Kasumi-1 (cell line): ENCODE measurements at places on chromosomes 1 and 21.

DNA sequence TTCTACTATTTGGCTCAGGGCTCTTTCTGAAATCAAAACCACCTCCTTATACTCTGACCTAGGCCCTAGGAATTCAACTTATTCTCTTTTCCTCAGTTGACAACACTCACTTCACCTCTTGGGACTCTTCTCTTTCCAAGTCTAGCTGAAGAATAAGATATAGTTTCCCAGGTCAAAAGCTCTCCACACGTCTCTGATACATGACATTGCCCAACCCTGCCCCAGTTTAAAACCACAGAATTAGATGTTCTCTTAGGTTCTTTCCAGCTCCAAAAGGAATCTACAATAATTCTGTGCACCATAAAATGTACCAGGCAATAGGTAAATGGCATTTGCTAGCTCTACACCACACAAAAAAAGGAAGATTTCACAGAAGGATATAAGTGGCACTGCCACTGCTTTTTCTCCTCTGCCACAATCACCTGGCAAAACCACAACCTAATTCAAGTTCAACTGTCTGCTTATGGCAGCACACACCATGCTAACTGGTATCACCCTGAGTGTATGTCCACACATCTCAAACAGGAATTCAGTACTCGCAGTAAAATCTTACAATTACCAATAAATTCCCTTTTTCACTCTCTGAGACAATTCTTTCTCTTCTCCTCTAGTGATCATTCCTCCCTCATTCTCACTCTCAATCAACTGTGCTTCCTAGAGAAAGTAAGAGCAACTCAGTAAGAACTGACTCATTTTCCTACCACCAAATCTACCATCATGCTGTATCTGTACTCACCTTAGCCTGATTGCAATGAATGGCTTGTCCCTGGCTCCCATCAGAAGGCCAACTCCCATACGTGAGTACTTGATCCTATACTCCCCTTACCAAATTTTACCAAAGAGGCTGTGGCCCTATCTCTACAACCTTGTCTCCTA, 27.3 kb downstream of the ZBTB8OS start:
- no peak for DNase-seq

GRCh38 chr1:209633335-209633997, 18.8 kb downstream of the LAMB3 start:
- DNase-seq = no peak

- DNase-seq = no peak
Observed at GRCh38 chr1:46757956-46758528, 39.1 kb upstream of the EFCAB14 start.

GRCh38 chr1:48749068-48749467, 27.6 kb downstream of the BEND5 start:
- no peak for DNase-seq

GRCh38 chr1:172203135-172203823, 217.2 kb upstream of the C1orf105 start:
- DNase-seq = no peak

GRCh38 chr1:181763736-181764135, 280.4 kb downstream of the CACNA1E start:
- no peak for DNase-seq

DNA sequence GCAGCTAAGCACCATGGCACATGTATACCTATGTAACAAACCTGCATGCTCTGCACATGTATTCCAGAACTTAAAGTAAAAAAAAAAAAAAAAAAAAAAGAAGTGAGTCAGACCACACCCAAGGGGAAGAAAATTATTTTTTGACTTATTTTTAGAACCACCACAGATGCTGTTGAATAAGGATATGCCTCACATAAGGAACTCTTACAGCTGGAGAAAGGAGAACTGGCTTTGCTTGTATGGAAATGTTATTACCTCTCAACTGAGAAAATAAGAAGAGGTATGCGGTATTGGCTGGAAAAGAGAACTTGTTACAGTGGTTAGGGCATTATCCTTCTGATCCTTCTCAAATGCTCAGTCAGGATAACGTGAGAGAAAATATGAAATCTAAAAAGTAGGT, 27.5 kb upstream of the FCER1A start:
- DNase-seq = no peak

DNA sequence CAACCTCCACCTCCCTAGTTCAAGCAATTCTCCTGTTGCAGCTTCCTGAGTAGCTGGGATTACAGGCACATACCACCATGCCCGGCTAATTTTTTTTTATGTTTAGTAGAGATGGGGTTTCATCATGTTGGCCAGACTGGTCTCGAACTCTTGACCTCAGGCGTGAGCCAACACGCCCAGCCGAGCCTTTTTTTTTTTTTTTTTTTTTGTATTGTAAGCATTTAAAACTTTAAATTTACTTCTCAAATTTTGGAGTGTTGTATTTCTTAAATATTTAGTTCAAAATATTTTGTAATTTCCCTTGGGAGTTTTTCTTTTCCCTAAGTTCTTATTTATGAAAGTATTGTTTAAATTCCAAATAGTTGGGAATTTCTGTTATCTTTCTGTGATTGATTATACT, 9.2 kb upstream of the SCAF4 start:
- no peak for DNase-seq

DNA sequence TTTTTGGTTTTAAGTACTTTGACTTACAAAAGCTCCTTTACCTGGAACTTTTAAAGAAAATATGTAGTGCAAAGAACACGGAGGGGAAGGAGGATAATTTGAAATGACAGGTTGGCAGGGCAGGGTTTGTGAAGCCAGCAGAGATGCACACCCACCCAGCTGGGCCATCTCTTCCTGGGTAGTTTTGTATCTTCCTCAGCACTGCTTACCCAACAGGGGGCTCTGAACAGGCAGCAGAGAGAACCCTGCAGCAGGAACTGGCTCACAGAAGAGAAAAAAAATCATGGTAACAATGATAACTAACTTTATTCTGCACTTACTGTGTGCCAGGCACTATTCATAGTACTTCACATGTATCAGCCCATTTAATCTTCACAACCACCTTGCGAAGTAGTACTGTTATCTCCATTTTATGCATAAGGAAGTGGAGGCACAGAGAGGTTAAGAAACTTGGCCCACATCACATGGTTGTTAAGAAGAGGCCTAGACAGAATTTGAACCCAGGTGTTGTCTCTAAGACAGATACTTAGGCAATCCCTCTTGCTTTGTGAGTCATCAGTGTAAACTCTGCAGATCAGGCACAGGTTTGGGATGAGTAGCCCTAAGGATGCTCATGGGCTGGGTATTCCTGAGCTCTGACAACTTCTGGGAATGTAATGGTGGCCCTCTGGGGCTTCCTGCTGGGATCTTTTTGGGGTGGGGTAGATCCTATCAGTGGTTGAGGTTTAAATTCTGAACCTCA, 60.8 kb downstream of the ELK4 start:
- no peak for DNase-seq

DNA sequence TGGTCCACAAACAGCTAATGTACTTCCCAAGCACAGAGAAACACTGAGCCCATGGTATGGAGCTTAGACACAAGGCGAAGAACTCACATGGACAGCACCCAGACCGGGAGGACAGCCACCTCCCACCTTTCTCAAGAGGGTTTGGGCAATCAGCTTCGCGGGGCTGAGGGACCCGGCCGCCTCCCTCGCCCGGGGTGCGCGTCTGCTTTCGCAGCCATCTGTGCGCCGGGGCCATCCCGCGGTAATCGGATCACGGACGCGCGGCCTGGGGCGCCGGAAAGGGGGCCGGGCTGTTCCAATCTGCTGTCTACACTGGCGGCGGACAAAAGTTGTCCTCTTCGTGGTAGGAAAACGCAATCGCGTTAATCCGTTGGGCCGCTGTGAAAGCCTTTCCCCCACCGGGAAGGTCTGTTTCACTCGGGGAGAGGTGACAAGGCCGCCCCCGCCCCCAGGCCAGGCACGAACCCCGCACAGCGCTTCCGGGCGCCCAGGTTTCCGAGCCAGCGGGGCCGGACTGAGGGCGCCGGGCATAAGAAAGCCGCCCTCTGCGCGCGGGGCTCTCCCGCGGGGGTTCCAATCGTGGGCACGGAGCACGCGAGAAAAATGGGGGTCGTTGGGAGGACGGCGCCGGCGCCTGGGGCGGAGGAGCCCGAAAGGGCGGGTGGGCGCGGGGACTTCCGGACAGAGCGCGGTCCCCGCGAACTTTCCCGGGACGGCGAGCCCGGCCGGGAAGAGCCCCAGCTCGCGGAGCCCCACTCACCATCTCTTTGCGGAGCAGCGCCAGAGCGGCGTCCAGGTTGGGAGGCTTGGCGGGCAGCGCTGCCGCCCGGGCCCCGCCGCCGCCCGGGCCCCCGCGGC, 664 bp downstream of the FAM89A start:
- no peak for DNase-seq

- DNase-seq = no peak
Observed at GRCh38 chr1:94863919-94864318, 43.8 kb downstream of the SLC44A3 start.

DNA sequence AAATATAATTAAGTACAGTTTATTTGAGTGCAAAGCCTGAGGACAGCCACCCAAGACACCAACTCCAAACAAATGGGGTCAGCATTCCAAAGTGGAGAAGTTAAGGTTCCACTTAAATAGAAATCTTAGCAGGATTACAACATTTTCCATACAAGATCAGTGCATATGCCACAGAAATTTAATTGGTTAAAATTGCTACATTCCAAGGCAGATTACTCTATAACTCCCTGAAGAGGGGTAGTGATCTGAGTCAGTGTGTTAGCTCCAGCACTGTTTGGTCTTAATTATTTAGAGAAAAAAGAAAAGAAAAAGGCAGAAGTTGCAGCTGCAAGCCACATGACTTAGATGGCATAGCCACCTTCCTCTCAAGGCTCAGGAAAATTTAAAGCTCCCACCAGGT, 297.5 kb downstream of the HHIPL2 start:
- no peak for DNase-seq

DNA sequence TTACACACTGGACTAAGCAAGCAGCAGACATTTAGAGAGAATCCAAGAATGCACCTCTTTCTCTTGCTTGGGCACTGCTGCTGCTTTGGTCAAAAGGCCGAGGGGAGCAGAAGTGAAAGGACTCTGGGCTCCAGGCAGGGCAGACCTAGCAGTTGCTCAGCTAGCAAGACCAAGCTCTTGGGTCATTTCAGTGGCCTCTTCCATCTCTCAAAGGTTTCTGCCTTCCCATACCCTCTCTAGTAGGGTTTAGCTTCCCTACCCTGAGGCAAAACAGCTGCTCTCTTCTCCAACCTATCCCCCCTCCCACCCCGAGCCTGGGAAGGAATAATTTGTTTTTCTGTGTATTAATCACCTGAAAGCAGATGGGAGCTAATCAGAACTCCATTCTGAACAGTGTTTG, 25.8 kb downstream of the TFAP2E start:
- no peak for DNase-seq

GRCh38 chr1:27560268-27561123, 43.4 kb downstream of the AHDC1 start:
- DNase-seq = no peak

GRCh38 chr1:83760226-83761021, 238.5 kb downstream of the TTLL7 start:
- no peak for DNase-seq

DNA sequence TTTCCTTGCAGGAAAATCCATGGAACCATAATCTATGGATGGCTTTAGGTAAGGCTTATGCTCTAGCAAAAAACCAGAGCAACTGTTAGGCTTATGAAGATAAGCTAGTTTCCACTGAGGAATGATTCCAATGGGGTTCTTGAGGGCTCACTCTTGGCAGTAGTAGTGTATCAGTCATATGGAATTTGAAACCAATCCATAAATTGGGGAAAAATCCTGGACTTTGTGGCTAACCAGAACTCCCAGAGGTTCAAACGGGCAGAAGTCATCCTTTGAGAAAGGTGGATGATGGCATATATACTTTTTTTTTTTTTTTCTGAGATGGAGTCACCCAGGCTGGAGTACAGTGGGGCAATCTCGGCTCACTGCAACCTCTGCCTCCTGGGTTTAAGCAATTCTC, 54.2 kb upstream of the ATF3 start:
- no peak for DNase-seq

DNA sequence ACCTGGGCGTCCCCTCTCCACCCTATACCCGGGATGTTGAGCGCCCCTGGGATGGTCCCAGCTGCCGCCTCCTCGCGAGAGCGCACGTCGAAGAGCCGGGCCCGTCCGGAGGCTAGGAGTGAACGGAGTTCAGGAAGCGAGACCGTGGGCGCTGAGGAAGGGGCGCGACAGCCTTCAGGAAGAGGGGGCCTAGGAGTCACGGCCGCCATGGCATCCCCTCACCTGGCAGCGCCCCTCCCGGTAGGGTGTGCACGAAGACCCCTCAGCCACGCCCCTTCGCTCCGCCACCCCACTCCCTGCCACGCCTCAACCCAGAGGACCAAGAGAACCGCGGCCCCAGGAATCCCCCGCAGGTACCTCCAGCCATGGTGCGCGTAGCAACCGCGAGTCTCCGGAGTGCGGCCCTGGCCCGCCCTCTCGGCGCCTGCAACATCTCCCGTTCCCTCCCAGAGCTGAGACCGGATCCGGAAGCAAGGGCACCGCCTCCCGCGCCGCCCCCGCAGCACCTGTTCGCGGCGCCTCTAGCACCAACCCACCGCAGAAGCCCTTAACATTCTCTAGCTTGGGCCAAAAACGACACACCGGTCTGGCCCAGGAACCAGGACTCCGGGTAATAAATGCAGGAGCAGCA, at the start of gene TSTD1:
TSS of gene TSTD1 (minus strand) at position 442 of the 631 bp plus-strand sequence. CDS start at position 367, 75 bp downstream.
- DNase-seq = peak; percentile 73

DNA sequence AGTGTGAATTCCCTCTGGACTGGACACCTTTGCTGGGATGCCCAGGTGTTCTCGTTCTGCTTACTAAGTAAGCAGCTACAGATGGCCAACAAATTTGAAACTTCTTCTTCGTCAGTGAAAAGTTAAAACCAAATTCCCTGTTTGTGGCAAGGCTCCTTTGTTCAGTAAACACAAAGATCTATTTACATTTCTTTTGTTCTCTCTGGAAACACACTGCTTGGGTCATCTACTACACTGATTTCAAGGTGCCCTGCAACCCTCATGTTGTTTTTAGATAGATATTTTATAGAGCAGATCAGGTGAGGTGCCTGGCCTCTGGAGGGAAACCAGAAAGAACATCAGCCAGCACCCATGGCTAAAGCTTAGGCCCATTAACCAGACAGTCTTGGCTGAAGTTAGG, 157.2 kb upstream of the UBE2U start:
- DNase-seq = no peak

DNA sequence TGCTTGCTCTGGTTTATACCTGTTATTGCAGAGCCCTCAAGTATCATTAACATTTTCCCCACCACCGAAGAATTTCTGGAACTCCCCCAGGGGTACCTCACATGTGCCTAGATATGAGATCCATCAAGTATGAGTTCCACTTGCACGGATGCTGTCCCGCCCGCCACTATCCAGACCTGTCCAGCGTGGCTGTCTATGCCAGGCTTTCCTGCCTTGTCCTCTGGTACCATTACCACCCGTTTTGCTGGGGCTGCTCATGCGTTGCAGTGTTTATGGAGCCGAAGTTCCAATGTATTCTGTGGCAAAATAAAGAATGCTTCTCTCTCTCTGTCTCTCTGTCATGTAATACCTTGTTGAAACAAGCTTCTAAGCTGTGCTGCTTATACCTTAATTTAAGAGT, 543.5 kb upstream of the PTBP2 start:
- no peak for DNase-seq
